CD4-positive, alpha-beta T cell treated with Interleukin-12 subunit alpha and Interleukin-12 subunit beta, for 1 hour (primary cell): ENCODE measurements at places on chromosomes 2 and 18.

- DNase-seq: no peak
Measured at GRCh38 chr2:141878016-141878415, 252.8 kb downstream of the LRP1B start.

GRCh38 chr2:377414-377813, 89.5 kb upstream of the ALKAL2 start:
- no peak for DNase-seq

DNA sequence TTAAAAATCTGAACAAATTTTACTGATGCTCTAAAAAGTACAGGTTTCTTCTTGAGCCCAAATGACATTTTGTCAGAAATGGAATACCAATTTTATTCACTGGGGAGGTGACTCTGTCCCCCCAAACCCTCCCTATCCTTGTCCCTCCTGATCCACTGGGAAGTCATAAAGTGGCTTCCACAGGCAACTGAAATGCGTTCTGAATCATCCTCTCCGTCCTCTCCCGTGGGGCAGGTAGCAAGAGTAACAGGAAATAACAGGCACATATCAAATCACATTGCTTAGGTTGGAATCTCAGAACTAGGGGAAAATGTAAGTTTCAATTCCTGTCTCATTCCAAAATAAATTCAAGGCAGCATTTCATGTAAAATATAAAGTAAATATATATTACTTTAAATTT, 44.5 kb downstream of the MYL12B start:
- no peak for DNase-seq

- no peak for DNase-seq
Measured at GRCh38 chr2:219122202-219122980, 38.2 kb downstream of the NHEJ1 start.

DNA sequence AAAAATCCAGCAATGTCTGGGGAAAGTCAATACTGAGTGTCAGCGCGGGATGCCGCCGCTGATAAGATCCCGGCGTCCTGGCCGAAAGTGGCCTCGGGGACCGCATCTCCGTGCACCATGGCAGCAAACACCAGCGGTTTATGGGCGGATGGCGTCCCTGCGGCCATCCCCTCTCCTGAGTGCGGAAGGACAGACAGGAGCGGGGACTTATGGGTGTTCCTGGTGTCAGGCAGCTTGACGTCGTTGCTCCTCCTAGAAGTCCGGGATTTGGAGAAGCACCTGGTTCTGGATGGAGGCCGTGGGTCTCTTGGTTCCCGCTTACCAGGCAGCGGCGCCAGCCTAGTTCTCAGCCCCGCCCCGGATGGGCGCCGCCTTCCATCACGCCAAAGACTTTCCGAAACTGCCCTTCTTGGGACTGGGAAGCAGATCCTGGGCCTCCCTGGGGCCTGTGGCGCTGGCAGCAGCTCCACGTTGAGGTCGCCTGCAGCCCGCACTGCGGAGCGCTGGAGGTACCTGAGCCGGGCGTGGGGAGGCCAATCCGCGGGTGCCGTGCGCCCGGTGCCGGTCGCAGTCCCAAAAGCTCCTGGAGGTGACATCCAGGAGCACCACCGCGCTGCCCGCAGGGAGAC, 119.1 kb downstream of the CCDC74A start:
- DNase-seq: no peak

DNA sequence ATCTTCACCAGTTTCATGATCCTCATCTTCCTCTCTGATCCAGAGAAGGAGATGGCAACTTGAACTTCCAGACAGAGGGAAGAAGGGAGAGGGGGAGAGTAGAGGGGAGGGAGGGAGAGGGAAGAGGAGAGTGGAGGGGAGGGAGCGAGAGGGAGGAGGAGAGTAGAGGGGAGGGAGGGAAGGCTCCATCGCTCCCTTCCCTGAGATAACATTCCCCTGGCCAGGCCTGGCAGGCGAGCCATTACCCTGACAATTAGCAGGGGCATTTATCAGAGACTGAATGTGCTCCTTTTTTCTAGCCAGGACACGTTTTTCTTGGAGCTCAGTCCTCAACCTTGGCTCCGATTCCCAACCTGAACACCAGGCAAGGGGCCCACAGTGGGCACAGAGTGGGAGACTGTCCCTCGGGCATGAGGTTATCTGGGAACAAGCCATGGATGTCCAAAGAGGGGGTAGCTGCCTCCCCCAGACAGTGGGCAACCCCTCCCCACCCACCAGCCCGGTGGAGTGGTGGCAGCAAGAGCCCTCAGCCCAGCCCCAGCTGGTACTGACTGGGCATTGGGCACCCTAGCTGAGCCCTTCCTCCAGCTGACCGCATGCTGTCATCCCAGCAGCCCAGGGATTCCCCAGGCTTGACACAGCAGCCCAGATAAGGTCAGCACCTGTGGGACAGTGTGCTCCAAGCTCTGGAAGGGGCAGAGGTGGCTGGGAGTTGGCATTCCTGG, 81.8 kb downstream of the TNS1 start:
- no peak for DNase-seq

- no peak for DNase-seq
Measured at GRCh38 chr2:223720367-223720766, 117.0 kb downstream of the AP1S3 start.
